Stimulated activated CD4-positive, alpha-beta T cell treated with anti-CD3 and anti-CD28 coated beads, Interleukin-4, amount 100 ng/mL, for 24 hours (primary cell): ENCODE measurements at places on chromosomes 12 and 14.
A peak's percentile ranks its signal among the peaks of the same experiment; 100 is the strongest.

DNA sequence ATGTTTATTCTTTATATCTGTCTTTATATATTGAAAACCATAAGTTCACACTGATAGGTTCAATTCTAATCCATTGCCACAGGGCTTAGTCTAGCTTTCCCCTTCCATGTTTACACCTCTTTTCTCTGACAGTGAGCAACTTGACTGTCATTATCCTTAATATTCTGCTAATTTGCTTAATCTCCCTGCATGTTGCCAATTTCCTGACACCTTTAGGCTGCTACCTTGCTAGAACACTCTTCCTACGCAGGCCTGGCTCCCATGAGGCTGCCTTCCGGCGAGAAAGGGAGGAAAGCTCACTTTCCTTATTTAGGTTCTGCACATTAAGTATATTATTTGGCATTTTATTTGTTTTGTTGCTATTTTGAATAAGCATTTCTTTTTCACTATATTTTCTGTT, 12.8 kb upstream of the FRS2 start:
- DNase-seq: no peak

- no peak for DNase-seq
These were observed 175.3 kb downstream of the PLCZ1 start for GRCh38 chr12:18562531-18562930.

DNA sequence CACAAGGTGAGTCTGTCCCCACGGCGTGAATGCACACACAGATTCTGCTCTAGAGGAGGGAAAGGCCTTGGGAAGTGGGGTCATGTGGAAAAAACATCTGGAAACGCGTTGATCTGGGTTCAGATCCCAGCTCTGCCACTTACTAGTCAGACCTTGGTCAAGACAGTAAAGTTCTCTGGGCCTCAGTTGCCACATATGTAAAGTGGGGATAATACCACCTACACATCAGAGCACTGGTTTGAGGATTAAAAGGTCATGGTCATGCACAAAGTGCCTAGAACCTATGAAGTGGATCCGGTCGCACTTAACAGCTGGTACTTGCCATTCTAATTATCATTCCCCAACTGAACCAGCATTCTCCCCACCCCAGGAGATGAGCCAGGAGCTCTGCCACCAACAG, 4.7 kb downstream of the PLEKHG6 start:
- DNase-seq: no peak

DNA sequence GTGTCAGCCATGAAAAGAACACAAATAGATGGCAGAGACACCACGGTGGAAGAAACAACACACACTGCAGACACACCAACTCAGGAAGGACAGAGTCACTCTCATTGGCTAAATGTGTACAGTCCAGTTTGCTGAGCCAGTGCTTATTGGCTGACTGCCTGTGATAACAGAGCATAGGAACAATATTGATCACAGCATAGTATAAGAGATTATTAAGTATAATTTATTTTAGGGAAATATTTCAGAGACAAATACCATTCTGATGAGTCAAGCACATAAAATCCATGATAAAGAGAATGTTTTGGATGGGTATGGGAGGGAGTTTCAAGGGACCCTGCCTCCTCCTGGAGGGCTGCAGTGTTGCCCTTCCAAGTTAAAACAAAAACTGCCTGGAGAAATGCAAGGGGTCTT, 50.9 kb downstream of the BTG1 start:
- DNase-seq: no peak

- no peak for DNase-seq
These were observed 8.8 kb downstream of the ARHGAP5 start for GRCh38 chr14:32085845-32086383.

DNA sequence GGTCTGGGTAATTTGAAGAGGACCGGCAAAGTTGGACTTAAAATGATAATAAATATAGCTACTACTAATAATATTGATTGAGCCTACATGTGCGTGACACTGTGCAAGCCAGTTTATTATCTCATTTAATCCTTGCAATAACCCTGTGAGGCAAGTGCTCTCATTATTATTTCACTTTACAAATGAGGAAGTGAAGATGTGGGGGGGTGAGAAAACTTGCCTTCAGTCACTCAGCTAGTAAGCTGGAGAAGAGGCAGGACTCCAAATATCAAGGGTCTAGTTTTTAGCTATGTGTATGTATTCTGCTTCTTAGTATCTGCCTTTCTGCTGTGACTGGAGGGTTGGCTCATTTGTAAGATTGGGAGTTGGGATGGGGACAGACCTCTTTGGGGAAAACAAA, 39.2 kb downstream of the NPAS3 start:
- no peak for DNase-seq

DNA sequence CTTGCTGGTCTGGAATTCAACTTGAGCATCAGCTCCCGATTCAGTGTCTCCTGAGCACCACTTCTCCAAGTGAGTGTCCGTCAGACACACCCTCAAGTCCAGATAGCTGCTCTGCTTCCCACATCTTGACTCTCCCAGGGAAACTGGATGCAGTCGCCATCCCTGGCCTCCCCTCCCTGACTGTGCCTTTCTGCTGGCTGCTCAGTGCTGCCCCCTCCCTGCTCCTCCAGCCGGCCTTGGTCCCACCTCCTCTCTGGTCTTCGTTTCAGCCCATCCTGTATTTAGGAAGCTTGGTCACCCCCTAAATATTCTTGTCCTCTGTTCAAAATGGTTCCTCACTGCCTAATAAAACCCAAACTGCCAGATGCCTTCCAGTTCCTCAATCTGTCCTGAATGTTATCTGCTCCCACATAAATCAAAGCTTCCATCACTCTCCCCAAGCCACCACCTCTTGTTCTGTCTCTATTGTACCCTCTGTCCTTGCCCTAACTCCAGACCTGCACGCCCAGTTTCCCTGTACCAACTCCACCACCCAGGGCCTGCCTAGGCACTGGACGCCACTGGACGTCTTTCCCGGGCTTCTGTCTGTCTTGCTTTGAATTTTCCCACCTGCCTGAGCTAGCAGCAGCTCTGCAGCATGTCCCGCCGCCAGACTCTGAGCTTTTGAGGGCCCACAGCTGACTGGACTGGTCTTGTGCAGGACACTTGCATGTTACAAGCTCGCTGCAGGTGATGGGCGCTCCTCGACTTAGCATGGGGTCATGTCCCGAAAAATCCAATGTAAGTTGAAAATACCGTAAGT, 33.8 kb downstream of the CCDC92 start:
- peak; percentile 15 for DNase-seq

GRCh38 chr12:48187916-48188695, 4.7 kb downstream of the CCDC184 start:
- DNase-seq: no peak

- DNase-seq: no peak
These were observed 125.3 kb upstream of the PRMT8 start for GRCh38 chr12:3365463-3366411.

DNA sequence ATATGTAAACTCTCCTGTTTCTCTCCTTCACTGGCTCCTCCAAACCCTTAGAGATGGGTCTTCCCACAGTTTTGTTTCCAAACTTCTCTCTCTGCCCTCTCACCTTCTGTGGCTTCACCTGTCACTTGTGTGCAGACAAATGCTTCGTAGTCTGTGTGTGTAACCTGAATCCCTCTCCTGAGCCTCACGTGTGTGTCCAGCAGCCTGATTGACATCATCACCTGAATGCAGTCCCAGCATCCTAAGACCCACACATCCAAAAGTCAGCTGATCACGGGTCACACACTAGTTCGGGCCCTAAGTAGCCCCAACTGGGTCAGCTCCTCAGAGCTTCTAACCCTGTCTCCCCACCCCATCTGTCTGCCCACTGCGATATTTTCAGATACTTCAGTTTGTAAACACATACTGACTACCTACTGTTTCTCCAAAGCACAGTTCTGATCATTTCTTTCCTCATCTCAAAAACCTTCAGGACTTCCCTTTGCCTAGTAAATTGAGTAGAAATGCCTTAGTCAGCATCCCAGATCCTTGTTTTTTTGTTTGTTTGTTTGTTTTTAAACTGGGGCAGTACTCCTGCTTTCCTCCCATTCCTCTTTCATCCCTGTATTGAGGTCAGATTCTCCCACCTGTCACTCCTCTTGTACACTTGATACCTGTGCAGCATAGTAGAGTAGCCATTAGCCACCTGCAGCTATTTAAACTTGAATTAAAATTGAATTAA, 23.7 kb downstream of the FNTB start:
- DNase-seq: no peak

DNA sequence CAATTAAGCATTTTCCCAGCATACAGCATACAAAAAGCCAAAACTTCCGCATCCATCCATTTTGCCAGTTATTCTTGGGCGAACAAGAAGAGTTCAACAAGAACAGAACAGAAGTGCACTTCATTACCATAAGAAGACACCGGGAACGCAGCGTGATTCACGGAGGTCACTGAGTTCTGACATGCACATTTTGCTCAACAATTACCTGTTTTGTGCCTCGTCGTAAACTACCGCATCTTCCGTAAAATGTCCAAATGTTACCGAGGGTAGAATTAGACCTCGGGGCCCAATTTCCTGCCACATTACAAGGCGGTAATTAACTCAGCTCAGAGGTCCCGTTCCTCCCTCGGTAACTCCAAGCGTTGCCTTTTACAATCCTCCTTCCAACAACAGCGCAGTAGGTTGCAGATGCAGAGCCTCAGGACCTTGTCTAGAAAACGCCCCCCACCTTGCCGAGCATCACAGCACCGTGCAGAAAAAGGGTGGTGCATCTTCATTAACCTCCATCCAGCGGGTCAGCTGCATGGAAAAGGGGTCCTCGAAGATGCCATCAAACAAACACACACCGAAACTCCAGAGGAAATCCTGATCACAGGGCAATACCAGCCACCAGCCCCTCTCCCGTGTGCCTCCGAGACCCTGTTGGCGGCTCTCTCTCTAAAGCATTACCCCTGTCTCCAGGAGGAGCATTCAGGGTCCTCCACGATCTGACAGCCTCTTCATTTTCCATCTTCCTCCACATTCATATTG, 125.2 kb downstream of the BCL11B start:
- no peak for DNase-seq

DNA sequence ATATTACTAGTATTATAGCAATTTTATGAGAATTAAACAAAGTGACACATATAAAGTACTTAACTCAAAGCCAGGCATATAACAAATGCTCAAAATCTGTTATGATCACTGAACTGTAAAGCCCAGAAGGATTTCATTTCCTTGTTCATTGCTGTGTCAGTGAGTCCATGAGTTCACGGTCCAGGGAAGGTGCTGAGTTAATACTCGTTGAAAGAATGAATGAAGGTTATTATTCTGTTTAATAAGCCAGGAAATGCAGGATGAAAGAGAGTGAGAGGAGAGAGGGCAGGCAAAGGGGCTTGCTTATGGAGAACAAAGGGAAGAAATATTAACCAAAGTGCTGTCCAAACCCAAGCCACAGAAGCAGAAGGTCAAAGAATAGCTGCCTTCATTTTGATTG, 40.2 kb upstream of the NT5DC3 start:
- no peak for DNase-seq

DNA sequence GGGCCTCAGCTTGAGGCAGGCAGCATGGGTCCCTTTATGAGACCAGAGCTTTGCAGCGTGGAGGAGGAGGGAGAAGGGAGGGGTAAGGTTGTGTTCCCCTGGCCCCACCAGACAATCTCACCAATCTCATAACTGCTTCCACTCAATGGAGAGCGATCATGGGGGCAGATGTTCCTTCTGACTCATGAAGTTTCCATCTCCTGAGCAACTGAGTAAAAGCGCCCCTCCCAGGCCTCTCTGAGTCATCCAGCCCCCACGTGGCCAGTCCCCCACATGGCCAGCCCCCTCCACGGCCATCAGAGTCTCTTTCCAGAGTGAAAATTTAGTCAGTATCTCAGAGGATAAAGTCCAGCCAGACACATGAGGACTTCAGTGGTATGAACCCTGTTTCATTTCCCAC, 39.2 kb upstream of the PLXNC1 start:
- peak; percentile 67 for DNase-seq

DNA sequence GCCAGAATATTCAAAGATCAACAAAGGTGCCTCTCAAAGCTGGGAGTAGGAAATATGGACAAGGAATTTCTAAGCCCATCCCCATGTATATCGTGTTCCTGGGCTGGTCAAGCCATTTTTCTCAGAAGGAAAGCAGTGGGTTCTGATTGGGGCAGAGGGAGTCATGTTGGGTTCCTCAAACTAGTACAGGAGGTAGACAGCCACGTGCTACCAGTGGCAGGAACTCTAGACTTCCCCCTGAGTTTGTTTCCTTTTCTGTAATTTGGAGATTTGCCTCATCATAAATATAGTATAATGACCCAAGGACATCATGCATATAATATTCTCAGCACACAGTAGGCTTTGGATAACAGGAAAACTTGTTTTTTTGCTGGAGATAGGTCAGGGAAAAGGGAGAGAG, 16.4 kb upstream of the PLEKHH1 start:
- no peak for DNase-seq

- peak; percentile 75 for DNase-seq
These were observed 27.6 kb downstream of the BICD1 start for GRCh38 chr12:32134101-32134888.

DNA sequence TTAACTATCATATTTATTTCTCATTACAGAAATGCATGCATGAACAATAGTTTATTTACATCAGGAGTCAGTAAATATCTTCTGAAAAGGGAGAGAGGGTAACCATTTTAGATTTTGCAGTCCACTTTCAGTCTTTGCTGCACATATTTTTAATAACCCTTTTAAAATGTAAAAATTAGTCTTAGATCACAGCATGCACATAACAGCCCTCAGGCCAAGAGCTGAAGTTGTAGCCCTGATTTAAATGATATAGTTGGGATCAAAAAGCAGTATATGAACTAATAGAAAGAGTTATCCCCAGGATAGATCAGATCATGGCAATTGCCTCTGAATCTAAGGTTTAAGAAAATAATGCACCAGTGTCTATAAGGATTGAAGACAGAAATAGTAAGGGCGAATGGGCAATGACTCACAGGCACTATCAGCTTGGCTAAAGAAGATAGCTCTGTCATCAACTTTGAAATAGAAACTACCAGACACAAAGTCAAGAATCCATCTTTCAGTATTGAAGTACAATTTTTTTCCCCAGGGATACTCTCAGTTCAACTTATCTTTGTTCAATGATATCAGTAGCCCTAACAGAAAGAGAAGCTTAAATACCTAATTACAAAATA, 13.1 kb upstream of the CLEC7A start:
- DNase-seq: no peak

DNA sequence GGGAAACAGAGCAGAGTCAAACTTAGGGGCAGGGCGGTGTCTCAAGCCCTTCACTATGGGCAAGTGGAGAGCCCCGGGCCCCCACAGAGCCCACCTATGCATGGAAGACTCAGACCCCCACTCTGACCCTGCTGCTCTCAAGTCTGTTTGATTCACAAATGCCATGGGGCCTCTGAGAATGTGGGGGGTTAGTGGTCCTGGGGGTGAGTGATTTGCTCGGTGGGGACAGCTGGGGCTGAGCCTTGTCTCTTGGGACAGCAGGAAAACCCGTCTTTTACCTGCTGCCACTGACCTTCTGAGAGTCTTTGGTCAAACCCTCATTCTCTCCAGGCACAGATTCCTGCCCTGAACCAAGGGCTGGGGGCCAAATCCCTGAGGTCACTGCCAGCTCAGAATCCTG, 201.0 kb upstream of the RTL1 start:
- no peak for DNase-seq

- DNase-seq: no peak
These were observed 39.8 kb downstream of the PPP1R12A start for GRCh38 chr12:79895071-79895470.

GRCh38 chr12:90360300-90360699, 594.7 kb downstream of the CCER1 start:
- no peak for DNase-seq
